ENCODE measurements at places on chromosomes 1 and 21.

- no peak for DNase-seq
These were observed 332.6 kb downstream of the NPHP4 start for GRCh38 chr1:5659606-5660005.

DNA sequence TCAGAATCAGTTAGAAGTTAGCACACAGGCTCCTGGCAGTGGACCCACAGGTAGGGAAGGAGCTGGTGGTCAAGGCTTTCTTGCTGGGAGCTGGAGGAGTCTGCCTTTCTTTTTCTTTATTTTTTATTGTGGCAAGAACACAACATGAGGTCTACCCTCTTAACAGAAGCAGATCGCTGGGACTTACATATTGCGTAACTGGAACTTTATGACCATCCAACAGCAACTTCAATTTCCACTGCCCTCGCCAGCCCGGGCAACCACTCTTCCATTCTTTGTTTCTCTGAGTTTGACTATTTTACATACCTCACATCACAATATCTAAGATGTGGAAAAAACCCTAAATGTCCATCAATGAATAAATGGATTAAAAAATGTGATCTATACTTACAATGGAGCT is 147.8 kb upstream of the AJAP1 start:
- no peak for DNase-seq

DNA sequence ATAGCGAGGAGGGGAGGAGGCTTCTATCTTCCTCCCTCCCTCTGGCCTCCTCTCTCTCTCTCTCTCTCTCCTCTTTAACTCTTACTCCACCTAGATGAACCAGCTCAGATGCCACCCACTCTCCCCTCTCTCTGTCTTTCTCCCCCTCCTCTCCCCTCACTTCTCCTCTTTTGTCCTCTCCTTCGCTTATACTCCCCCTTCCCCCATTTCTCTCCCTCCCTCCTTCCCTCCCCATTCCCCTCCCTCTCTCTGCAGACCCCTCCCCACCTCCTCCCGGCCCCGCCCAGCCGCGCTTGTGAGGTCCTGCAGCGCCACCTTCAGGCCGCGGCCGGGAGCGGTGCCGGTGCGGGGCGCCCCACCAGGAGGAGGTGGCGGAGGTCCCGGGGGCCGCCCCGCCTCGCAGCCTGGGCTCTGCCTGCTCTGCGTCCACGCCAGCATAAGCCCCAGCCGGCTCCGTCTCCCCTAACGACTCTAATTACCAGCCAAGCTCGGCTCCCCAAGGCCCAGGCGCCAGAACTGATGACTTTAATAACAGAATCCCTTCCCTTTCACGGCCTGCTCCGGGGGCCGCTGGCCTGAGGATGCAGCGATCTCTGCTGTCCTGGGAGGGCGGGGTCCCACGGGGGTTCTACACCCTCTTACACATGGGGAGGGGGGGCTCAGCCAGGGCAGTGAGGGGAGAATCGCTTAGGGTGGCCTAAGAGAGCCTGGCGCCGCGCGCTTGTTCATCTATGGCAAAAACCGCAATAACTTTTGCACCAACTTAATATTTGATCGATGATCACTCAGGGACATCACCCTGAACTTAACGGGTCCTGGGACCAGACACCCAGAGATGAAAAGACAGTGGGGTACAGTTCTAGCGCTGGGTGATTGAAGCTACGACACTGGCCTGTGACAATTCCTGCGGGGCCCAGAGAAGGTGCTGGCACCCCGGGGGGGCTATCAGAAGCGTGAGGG is 637.3 kb downstream of the MATN1 start:
- DNase-seq, result peak; percentile 36

DNA sequence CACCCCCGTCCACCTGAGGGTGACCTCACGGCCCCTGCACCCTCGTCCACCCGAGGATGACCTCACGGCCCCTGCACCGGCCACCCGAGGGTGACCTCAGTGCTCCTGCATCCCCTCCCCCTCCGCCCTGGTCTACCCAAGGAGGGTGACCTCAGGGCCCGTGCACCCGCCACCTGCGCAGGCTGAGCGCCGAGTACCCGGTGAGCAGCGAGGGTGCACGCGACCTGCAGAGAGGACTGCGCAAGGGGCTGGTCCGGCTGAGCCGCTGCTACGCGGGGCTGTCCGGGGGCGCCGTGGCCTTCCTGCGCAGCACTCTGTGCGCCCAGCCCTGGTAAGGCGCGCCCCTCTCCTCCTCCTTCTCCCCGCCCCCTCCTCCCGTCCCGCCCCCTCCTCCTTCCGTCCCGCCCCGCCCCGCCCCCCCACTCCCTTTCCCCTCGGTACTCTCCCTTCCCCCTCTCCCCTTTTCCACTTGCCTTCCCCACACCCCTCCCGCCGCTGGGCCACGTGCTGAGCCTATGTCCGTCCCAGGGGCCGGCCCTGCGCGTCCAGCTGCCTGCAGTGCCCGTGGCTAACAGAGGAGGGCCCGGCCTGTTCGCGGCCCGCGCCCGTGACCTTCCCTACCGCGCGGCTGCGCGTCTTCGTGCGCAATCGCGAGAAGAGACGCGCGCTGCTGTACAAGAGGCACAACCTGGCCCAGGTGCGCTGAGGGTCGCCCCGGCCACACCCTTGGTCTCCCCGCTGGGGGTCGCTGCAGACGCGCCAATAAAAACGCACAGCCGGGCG is 28.4 kb downstream of the TRIM11 start:
- peak; percentile 78 for DNase-seq

DNA sequence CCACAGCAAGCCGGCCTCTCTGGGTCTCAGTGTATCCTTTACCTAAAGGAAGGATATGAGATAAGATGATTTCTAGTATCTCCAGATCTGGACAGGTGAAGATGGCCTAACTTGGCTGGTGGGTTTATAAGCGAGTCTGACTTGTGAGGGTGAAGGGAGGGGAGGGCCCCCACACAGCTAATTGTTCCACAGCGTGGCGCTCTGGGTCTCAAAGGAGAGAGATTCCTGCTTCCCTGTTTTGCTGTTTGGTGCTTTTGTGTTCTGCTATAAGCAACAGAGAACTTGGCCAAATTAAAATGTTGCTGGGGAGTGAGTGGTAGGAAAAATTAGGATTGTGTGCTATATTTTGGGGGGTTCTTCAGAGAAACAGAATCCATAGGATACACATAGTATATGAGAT is 28.9 kb upstream of the NLRP3 start:
- no peak for DNase-seq

GRCh38 chr1:109481646-109482045 is 2.1 kb upstream of the ATXN7L2 start:
- DNase-seq, result no peak

DNA sequence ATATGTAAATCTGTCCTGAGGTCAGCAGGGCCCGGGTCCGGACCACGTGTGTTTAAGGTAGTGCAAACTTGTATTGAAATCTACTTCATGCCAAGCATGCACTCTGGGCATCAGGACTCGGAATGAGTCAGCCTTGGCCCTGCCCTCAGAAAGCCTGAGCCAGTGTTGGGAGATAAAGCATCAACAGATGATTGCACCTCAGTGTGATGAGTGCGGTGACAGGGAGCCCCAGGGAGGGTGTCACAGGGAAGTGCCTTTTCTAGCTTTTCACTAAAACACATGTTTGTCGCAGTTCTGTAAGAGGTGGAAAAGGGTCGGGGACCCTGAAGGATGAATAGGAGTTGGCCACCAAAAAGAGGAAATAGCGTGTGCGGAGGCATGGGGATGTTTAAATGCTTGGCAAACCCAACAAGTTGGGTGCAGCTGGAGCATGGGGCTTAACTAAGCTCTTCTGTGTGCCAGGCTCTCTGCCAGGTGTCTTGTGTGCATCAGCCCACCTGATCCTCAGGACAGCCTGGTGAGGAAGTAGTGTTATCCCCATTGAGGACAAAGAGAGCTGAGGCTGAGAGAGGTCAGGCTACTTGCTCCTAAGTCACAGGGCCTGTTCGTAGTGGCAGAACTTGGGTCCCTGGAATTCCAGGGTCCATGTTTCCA is 48.2 kb upstream of the EPB41 start:
- DNase-seq, result no peak

- no peak for DNase-seq
These were observed 6.3 kb upstream of the SYNJ1 start for GRCh38 chr21:32733990-32734613.

DNA sequence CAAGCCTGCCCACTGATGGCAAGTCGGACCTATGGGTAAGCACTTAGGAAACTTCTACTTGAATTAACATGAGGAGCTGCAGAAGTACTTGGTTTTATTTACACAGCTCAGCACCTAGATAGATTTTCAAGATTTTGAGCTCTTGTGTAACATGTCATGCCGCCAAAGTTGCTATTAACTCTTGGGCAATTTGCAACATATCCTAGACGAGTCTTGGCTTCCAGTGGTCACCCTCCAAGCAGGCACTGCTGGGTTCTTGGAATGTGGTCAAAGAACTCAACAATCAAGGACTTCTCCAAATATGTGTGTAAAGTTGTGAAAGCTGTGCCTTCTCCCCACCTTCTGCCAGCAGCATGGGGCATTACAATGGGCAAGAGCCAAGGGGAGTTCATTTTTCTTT is 17.8 kb upstream of the GUCA2B start:
- no peak for DNase-seq

GRCh38 chr1:64042331-64043100 is 160.9 kb upstream of the UBE2U start:
- DNase-seq, result no peak

GRCh38 chr1:31795801-31796621 is 19.8 kb downstream of the SPOCD1 start:
- no peak for DNase-seq

- DNase-seq, result no peak
These were observed 15.9 kb downstream of the CLDN14 start for GRCh38 chr21:36463991-36464390.

- DNase-seq, result peak; percentile 63
These were observed at the start of gene FAM78B for GRCh38 chr1:166166698-166167571. Gene FAM78B (minus strand): TSS chr1:166167001. CDS start chr1:166166248, 753 bp downstream.

DNA sequence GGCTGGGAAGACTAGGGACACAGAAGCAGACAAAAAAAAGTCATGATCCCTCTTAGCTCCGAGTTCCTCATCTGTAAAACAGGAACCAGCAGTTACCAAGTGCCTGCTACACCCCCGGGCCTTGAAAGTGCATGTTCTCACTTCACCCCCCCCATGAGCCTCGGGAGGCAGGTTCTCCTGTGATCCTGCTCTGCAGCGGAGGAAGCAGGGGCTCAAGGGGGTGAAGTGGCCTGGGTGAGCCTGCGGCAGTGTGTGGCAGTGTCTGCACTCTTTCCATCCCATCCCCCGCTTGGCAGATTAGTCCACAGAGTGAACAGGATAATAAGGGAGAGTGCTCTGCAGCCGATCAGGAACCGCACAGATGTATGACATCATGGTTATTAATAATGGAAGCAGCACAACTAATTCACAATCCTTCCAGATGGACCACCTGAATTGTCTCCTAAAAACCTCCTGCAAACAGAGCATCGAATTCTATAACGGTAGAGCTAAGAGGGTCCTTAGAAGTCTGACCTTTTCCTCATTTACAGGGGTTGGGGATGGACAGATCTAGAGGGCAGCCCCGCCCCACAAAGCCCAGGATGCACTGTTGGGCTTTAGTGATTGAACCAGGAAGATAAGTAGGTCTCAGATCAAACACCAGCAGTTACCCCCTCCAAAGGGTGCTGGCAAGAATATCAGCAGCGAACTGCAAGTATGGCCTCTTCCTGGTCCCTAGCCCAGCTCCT is 174.1 kb upstream of the EDN2 start:
- DNase-seq, result no peak

- peak; percentile 77 for DNase-seq
These were observed 148.4 kb downstream of the GPATCH2 start for GRCh38 chr1:217482356-217483102.

- DNase-seq, result no peak
These were observed 25.7 kb downstream of the DNAJC11 start for GRCh38 chr1:6675941-6676340.

DNA sequence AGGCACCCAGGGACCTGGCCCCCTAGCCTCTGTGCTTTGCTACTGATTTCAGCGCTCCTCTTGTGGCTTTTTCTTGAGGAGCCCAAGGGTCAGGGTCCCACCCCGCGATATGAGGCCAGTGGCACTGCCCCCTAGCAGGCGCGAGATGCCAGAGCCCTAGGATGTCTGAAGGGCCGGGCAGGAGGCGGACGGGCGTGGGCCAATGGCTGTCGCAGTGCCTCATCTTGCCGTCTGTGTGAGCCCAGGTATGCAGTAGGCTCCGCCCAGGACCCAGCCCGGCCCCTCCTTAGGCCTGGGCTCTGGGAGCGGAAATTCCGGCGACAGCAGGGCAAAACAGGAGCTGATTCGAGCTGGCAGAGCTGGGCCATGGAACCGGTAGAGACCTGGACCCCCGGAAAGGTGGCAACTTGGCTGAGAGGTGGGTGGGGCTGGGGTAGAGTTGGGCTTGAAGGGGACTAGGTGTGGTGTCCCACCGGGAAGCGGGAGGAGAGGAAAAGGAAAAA is at the start of gene CNKSR1:
CNKSR1 (plus strand) TSS at position 310 of the 503 bp plus-strand sequence; CDS start at position 367, 57 bp downstream.
- DNase-seq, result no peak

- DNase-seq, result no peak
These were observed 7.1 kb upstream of the MAP1LC3C start for GRCh38 chr1:242005866-242006535.

DNA sequence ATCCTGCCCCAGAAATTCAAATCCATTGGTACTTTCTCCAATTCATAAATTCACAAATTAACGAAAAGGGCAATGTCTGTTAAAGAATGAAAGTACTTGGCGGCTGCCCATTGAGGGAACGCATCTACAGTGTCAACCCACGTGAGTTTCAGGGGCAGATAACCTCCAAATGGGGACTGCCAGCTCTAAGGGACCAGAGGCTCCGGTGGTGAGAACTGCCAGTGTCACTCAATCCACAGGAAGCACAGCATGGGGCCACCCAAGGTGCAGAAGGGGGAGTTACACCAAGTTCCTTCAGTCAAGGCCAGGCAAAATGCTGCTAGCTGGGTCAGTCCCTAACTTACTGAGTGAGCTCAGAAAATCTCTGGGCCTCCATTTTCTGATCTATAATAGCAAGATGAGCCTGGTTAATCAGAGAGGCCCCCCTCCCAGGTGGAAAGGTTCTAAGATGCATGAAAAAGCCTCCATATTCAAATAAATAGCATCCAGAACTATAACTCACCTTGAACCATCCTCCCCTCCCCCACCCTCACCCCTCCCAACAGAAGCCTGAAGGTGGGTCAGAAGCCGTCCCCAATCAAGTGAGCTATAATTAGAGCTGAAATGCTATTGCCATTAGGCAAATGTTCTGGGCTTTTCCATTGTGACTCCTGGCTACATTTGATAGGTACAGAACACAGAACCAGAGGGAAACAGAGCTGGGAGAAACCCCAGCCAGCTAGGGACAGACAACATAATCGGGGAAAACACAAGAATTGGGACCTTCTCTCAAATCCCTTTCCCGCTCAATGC is 41.7 kb downstream of the LRP8 start:
- no peak for DNase-seq

GRCh38 chr21:25925064-25925800 is 190.5 kb downstream of the GABPA start:
- DNase-seq, result no peak

- DNase-seq, result no peak
These were observed 15.7 kb downstream of the POU3F1 start for GRCh38 chr1:38030596-38031512.

GRCh38 chr1:115313182-115313581 is 24.9 kb downstream of the NGF start:
- no peak for DNase-seq

Data from activated CD8-positive, alpha-beta T cell treated with anti-CD3 and anti-CD28 coated beads, Interleukin-2, amount 10 ng/mL, durations not matched to agents 7 days and 5 days (primary cell).